ENCODE measurements at places on chromosomes 12 and 14.

- DNase-seq, result peak; percentile 92
Measured at GRCh38 chr12:122081697-122082221, 3.2 kb downstream of the MLXIP start.

GRCh38 chr14:96104469-96105057, 65.4 kb downstream of the C14orf132 start:
- no peak for DNase-seq

DNA sequence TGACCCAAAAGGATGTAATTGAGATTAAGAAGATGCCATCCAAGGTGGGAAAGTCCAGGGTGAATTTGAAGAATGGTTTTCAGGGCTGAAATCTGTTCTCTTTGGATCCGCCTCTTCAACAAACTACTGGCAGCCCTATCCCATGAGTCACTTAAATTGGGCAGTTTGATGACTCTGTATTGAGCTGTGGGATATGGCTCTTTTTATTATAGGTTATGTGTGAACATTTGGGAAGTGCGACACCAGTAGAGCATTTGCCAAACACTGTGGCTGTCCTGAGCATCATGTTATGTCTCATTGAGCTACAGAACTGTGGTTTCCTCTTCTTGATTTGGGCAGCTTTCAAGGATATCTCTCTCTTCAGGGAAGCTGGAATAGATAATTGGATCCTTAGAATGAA, 22.3 kb downstream of the IFT43 start:
- no peak for DNase-seq

GRCh38 chr14:31992011-31992447, 85.1 kb upstream of the ARHGAP5 start:
- no peak for DNase-seq

GRCh38 chr14:42013153-42013552, 406.5 kb downstream of the LRFN5 start:
- DNase-seq, result no peak

- DNase-seq, result no peak
Measured at GRCh38 chr12:67352682-67353081, 83.5 kb downstream of the CAND1 start.

- peak; percentile 43 for DNase-seq
Measured at GRCh38 chr14:55348766-55349453, 62.7 kb downstream of the ATG14 start.

DNA sequence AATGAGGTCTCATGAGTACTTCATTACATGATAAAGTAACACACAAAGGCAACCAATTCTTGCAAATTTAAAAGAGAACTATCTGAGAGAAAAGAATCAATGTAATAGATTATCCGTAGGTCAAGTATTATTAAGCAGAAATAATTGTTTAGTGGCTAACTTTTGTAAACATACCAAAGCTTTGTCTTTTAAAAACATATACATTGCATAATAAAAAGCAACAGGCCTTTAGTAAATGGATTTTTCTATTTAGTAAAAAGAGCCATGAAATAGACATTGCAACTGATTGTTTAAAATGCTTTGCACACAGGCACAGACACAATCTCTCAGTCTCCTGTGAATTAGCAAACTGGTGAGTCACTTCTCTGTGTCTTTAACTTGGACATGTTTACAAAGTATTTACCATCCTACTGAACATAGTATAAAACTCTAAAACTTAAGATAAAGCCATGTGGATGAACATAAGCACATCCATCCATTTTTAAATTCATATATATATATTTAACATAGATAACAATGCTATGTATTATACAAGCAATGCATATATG, 518.7 kb upstream of the MGAT4C start:
- DNase-seq, result no peak

DNA sequence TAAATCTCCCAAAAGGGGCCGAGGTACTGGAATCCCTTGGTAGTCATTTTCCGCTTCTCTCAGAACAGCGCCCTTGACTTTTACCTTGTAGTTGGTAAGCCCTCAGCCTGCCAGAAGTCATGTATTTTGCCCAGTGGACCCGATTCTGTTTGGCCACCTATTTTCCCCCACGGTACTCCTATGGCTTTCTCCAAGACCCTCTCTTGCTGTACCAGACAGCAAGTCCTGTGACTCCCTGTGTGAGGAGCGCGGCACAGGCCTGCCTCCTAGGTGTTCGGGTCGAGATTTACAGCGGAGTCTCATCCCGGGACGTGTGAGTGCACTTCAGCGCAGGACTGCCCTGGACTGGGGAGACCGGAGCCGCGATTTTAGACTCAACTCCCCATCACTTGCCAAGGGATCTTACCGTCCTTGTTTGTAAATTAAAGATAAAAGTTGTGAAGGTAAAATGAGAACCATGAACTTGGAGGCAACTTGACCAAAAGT, 1.1 kb upstream of the MBD6 start:
- peak; percentile 31 for DNase-seq

GRCh38 chr12:102326982-102327381, 129.3 kb upstream of the PMCH start:
- DNase-seq, result no peak

DNA sequence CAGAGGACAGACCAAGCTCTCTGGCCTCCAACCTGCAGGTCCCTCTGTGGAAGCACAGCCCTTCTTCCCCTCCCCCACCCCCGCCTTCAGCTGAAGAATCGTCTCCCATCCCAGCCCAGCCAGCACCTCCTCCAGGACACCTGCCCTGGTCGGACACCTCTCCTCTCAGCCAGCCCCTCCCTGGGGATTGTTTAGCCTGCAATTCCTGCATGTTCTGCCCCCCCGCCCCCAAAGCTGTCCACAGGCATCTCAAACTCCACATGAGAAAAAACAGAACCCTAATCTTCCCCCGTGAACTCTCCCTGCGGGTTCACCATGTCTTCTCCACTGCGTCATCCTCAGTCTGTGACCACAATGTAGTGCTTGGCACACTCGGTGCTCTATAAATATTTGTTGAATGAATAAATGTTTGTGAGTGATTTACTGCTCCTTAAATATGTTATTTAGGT, 24.1 kb downstream of the PRIMA1 start:
- DNase-seq, result no peak

- no peak for DNase-seq
Measured at GRCh38 chr12:31526158-31526546, 64.8 kb downstream of the DENND5B start.

- DNase-seq, result no peak
Measured at GRCh38 chr14:20603813-20604690, 12.9 kb upstream of the RNASE12 start.

DNA sequence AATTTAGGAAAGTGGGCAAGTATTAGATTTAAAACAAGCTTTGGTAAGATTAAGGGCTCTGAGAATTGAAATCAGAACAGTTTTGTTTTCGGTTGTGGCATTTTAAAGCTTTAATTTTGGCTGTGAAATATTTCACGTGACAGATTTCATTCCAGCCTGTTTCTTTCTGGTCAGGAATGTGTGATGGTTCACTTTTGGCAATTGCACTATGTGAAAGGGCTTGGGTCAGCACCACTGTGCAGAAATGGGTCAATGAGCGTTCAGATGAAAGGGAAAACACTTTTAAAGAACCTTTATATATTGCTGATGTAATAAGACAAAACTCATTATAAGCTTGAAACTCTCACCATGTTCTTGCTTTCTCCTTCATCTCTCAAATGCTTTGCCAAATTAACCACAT, 17.1 kb downstream of the NUBPL start:
- no peak for DNase-seq

DNA sequence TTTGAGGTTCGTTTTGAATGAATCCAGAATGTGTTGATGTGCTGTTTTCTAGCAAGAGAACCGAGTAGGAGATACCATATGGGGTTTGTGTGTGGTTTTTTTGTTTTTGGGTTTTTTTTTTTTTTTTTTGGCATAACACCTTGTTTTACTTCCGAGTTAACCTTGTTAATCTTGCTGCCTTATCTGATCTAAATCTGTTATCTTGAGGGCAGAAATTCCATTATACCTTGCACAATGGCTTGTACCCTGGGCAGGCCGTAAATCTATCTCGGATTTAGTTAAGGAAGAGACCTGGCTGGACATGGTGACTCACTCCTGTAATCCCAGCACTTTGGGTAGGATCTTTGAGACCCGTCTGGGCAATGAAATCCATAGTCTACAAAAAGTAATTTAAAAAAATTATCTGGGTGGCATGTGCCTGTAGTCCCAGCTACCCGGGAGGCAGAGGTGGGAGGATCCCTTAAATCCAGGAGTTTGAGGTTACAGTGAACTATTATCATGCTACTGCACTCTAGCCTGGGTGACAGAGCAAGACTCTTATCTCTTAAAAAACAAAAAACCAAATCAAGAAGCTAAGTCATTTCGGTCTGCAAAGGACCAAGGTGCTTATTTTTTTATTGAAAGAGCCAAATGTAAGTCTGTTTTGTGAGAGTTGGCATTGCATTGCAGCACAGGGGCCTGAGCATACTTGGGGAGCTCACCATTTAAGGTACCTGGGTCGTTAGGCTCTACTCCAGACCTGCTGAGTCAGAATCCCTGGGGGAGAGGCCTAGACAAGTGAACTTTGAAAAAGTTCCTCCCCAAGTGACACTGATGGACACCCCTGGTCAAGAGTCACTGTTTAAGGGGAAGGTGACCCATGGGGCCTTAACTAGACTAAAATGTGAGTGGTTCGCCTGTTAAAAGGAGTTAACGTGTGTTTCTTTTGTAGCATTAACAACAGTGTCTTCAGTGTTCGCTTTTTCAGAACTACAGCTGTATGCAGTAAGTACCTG, 6.7 kb downstream of the DLST start:
- peak; percentile 93 for DNase-seq

DNA sequence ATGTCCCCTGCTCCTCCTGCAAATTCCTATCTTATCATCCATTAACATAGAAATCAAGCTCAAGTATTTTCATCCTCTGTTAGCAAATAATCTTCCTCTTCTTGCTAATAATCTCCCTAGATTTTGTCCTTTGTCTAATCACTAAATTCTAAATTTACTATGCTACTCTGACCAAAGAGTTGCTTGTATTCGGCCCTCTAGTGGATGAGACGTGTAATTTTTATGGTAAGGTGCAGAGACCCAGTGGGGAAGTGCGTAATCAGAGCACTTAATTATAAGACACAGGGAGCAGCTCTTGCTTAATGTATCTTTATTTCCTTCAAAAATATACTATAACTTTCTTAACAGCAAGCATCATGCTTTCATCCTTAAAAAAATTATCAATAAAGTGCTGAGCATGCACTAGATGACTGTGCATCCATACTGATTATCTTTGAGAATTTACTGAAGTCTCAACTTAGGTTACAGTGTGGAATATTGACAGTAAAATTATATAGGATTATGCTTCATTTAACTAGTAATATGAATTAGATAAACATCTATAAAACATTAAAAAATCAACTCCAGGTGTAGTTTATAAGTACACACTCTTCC, 212.6 kb downstream of the SLC16A7 start:
- peak; percentile 78 for DNase-seq

- no peak for DNase-seq
Measured at GRCh38 chr12:42315108-42315507, 10.8 kb downstream of the ZCRB1 start.

GRCh38 chr12:51815571-51815970, 32.9 kb downstream of the FIGNL2 start:
- no peak for DNase-seq

- no peak for DNase-seq
Measured at GRCh38 chr14:69268763-69269162, 8.8 kb downstream of the GALNT16 start.

GRCh38 chr12:108311605-108312004, 27.5 kb downstream of the CMKLR1 start:
- no peak for DNase-seq

DNA sequence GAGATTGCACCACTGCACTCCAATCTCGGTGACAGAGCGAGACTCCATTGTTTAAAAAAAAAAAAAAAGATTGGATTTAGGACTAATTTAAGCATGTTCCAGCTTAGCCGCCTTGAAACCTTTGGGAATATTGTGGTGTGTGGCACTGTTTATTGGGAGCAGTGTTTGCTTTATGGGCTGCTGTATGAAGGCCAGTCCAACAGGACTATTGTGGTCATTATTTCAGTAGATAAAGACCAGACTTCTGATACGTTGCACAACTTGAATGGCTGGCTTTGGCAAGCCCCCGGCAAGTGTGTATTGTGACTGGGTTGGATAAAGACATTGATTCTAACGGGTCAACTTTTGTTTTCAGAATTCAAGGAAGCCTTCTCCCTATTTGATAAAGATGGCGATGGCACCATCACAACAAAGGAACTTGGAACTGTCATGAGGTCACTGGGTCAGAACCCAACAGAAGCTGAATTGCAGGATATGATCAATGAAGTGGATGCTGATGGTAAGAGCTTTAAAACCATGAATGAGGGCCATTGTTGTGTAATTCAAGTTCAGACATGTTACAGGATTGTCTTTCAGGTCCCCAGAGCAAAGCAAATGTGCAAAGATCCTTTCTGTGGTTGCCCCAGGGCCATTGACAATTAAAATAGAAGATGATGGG, 4.2 kb downstream of the CALM1 start:
- no peak for DNase-seq

GRCh38 chr12:114481200-114481535, 75.2 kb upstream of the TBX5 start:
- no peak for DNase-seq

All from hematopoietic multipotent progenitor cell treated with erythropoietin and hydrocortisone succinate and interleukin-3 and kit ligand, for 4 days (in vitro differentiated cells).